ENCODE measurements at places on chromosomes 7 and 10.

DNA sequence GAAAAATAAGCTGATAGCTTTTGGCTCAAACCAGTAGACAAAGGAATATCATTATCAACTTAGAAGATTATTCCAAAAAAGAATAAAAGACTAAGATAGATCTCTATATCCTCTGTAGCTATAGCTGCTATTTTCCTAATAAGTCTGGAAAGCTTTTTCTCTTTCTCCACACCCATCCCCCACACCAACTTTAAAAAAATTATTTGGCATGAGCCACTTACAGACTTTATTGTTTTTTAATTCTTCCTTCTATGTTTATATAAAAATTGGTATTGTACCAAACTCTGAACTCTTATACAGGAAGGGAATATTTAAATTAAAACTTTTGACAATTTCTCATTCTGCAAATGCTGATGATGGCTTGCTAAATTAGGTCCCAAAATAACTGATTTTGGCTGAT is 142.7 kb downstream of the RNF133 start:
- DNase-seq, result no peak

DNA sequence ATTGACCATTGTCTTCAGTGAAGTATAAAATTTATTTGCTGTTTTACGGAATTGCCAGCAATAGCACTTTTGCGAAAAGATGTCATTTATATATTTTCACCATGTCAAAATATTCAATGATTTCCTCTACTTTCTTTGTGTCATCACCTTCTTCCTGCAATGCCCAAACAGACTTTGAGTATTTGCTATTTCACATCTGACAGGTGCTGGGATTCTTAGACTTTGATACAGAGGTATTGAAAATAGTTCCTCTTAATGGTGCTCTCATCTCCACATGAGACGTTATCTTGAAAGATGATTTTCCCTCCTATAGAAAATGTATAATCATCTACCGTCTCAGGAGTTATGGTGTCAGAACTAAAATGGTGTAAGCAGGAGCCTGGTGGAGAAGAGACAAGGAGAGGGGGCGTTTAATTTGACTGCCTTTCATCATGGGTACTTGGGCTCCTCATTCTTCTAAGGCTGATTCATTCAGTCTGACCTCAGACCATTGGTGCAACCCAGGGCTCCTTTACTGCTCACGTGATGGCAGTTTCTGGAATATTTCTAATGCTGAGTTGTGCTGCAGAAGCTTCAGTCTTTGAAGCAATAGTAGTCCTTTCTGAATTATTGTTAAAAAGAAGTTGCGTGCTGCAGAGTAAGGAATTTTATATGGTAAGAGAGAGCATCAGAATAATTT is 404.6 kb downstream of the PHTF2 start:
- no peak for DNase-seq

GRCh38 chr7:763762-764161 is 36.7 kb upstream of the PRKAR1B start:
- DNase-seq, result no peak

DNA sequence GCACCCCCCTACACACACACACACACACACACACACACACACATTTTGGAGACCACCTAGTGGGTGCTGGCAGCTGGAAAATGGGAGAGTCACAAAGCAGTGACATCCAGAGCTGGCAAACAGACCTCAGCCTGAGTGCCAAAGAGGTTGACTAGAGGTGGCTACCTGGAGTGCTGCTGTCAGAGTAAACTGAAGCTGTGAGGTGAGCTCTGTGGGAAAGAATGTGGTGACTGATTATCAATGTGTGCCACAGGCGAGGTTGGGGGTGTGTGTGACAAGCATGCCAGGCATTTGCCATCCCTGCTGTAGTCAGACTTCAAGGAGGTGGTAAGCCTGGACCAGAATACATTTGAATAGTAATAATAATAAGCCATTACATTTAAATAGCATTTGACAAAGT is 120.6 kb downstream of the SLIT1 start:
- DNase-seq, result no peak

DNA sequence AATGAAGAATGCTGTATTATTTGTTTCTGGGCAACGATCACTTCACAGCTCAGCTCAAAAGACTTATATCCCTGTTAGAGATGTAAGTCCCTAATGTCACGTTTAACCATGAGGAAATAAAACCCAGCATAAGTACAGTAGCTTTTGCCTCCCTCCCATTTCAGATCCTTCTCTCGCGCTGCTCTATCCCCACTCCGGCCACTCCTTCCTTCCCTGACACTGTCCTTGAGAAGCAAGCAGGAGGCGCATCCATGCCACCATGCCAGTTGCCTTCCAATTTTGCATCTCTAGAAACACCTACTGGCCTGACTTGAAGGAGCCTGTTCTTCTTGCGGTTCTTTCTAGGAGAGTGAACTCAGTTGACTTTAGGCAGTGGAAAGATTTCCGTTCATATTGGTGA is 1.2 kb downstream of the FAM180A start:
- no peak for DNase-seq
